ENCODE measurements at places on chromosomes 5 and 9.

GRCh38 chr9:131161585-131161984, 36.2 kb downstream of the NUP214 start:
- no peak for DNase-seq

GRCh38 chr5:38666668-38667498, 110.4 kb upstream of the LIFR start:
- no peak for DNase-seq

GRCh38 chr5:68534131-68534940, 318.8 kb downstream of the PIK3R1 start:
- DNase-seq: no peak

- DNase-seq: no peak
Measured at GRCh38 chr9:84851935-84852585, 182.5 kb downstream of the NTRK2 start.

GRCh38 chr5:177109810-177110209, 23.1 kb downstream of the FGFR4 start:
- no peak for DNase-seq

GRCh38 chr5:39100301-39100850, 26.2 kb upstream of the RICTOR start:
- no peak for DNase-seq

GRCh38 chr5:76196886-76197489, 113.8 kb downstream of the SV2C start:
- no peak for DNase-seq

DNA sequence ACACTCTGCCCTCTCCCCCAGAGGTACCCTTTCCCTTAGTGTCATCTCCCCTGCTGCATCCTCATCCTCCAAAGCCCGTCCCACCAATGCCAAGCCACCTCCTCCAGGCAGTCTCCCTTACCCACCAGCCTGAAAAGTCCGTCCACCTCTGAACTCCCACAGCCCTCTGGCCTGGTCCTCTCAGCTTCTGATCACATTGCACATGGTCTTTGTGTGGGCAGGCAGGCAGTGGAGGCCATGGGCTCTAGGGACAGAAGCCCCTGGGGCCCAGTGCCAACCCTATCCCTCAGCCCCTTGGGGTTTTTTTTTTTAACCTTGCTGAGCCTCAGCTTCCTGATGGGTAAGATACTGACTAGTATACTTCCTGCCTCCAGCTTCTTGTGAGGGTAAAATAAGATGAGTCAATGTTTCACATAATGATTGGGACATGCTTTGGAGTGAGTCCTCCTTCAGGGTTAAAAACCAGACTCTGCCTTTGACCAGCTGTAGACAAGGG, 19.4 kb downstream of the CSF1R start:
- no peak for DNase-seq

GRCh38 chr9:14488421-14489190, 174.7 kb upstream of the NFIB start:
- no peak for DNase-seq

DNA sequence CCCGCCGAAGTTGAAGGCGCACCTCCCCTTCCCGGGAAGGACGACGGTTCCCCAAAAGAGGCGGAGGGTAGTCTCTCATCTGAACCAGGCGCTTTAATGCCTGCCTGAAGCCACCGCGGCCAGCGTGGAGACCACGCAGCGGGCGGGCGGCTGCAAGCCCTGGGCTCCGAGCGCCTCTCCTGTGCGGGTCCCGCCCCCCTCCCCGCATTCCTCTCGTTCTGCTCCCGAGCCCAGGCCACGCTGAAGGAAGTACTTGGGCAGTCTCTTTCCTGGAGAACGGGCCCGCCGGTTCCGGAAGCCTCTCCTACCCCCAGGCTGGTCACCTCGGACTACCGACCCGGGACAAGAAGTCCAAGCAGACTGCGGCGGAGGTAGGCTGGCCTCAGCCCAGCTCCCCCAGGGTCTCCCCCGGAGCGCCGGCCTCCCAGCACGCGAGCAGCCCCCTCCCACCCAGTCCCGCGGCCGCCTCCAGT, 571 bp downstream of the PPIC start:
- no peak for DNase-seq

- no peak for DNase-seq
Measured at GRCh38 chr5:33073881-33074327, 362.8 kb downstream of the NPR3 start.

GRCh38 chr9:7935681-7936080, 136.1 kb upstream of the DMAC1 start:
- peak; percentile 54 for DNase-seq

All from naive thymus-derived CD8-positive, alpha-beta T cell (primary cell).